Suprapubic skin (tissue), 4 donors: ENCODE measurements at places on chromosomes 3 and 15. TPM values are rescaled to one million over a fixed set of nuclear protein-coding genes. Genes with fewer than 3 reads are reported as not detected.

GRCh38 chr3:110526777-110527727, 544.6 kb upstream of the NECTIN3 start:
- no peak overlapping the region for H3K4me3 ChIP-seq
- no peak overlapping the region for H3K27ac ChIP-seq
- H3K4me1 ChIP-seq, result no peaks in the 10 kb centered on the region
- DNase-seq, result no peak

DNA sequence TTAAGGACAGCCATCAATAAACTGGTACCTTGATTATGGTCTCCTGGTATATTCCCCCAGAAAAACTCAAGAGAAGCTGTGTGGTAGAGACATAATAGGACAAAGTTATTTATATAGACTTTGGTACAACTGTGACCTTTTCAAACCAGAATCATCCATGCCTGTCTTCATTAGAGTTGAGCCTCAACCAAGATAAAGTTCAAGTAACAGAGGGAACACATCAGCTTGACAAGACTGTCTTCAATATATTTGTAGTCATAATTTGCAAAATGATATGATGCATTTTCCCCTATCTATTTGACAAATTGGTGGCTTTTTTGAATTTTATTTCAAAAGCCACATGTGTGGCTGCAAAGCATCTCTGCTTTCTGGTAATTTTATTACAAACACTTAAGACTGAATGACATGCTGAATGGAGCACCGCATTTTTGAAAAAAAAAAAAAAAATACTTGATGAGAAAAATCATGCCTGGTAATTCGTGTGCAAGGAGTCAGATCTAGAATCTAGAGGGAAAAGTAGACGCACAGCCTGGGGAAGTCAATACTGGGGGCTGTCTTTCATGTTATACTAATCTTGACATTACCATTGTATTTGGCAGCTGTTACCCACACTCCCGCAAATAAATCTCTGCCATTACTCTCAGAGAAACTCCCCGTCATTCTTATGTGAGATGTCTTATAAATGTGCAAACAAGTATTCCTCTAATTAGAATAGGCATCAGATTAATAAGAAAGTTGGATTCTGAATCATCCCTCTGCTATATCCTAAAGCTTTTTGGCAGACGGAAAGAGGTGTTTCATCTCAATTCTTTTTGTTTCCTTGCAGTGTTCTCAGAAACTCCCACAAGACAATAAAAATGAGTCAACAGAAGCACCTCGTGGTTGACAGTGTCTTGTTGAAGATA, 554.8 kb upstream of the CBLB start:
- no peaks in the 10 kb centered on the region for H3K27me3 ChIP-seq
- H3K4me1 ChIP-seq, result peaks cover 12% of the 10 kb centered on the region
- H3K36me3 ChIP-seq, result no peaks in the 10 kb centered on the region
- no peak overlapping the region for H3K27ac ChIP-seq

DNA sequence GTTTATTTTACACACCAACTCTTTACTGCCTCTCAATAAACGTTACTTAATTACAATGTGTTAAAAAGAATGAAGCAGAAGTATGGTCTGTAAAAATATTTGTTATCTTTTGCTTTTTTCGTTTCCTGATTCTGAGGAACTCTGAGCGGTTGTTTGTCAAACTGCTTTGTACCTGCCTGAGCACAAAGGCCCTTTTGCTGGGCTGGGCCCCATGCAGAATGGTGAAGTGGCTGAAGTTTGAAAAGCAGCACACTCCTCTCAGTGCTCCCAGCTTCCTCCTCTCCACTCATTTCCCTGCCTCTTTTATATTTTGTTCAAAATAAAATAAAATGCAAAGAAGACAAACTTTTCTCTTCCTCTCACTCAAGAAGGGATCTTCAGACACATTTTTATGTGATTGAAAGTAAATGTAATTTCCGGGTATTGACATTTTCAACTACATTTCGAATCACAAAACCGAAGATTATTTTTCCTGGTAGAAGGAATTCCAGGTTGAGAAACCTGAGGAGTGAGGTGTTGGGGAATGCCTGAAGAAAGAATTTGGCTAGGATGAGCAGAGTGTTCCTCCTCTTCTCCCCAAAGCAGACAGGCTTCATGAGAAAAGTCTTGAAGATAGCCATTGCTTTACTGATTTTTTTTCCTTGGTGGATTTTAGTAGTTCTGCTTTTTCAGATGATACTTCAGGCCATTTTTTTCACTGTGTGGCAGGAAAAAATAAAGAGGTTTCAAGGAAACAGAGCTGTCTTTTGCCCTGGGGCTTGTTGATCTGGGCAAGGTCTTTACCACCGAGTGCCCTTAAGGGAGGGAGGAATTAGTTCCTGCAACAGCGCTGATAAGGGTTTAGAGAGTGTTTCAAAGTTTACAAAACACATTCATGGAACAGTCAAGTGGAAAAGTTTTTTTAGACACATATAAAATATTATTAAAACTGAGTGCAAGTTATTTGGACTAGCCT, 229.8 kb downstream of the NFKBIZ start:
- no peak overlapping the region for H3K4me3 ChIP-seq
- no peaks in the 10 kb centered on the region for H3K36me3 ChIP-seq
- no peaks in the 10 kb centered on the region for H3K27me3 ChIP-seq
- H3K4me1 ChIP-seq, result peaks cover 16% of the 10 kb centered on the region
- no peak overlapping the region for H3K27ac ChIP-seq
- DNase-seq, result no peak

DNA sequence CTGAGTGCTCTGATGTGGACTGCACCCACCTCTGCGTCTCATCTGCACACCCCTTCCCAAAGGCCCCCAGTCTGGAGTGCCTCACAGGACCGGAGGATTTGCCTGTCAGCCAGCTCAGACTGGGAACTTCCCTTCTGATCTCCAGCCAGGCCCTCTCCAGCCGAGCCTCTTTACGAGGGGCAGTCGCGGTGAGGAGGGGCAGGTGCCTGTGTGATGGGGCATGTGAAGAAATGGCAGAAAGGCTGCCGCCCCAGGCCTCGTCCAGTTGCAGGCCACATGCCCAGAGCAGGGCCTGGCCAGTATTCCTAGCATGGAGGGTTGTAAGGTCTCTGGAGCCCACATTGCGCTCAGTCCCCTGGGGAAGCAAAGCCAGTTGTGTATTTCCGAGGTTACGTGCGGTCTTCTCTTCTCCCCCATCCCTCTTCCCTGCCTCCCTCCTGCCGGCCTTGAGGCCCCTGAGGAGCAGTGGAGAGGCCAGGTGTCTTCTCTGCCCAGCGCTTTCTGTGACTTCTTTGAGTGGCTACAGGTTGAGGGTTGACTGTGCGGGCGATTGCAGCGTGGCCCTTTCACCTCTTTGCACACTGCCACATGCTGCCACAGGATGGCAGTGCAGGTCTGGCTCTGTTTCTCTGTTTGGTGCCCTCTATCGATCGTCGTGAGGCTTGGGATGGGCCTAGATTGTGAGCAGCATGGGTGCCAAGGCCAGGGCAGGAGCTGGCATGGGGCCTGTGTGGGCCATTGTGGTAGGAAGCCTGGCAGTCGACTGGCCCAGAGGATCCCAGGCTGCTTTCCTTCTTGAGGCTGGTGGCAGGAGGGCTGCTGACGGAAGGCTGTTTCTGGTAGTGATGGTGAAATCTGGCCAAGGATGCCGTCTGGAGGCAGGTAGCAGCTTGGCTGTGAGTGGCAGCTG, 5.3 kb downstream of the CLK3 start:
- no peak overlapping the region for H3K4me3 ChIP-seq
- peaks cover 44% of the 10 kb centered on the region for H3K4me1 ChIP-seq
- no peak for DNase-seq
- H3K27ac ChIP-seq, result no peak overlapping the region

DNA sequence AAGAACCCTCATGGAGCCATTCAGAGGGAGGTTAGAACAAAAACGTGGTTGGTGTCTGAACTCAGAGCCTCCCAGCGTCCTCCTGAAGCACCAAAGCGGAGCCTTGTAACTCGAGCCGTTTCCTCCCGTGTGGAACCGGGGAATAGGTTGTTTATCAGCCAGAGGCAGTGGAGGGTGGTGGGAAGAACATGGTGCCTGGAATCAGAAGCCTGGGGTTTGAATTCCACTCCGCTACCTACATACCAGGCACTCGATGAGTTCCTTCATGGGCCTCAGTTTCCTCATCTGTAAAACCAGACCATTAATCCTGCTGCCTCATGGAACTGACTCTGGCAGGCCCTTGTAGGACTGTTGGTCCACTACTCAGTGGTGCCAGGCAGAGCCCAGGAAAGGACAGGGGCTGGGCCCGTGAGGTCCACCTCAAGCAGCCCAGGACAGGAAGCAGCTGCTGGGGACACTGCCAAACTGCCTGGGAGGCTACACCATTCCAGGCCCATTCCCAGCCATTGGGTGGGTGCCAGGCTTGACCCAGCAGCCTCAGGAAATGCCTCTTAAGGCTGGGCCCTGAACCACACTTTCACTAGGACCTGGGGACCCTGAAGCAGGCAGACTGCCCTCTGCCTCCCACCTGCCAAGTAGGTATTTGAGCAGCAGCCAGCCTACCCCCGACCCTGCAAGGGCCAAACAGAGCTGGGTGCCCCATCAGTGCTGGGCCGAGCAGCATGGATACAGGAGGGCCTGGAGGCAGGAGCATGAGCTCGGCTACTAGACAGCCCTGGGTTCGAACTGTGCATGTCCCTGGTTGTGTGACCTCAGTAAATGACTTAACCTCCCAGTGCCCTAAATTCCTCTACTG, 33.4 kb downstream of the PRKCD start:
- peaks cover 20% of the 10 kb centered on the region for H3K4me1 ChIP-seq
- H3K27ac ChIP-seq, result no peak overlapping the region
- no peak for DNase-seq
- peaks cover 19% of the 10 kb centered on the region for H3K36me3 ChIP-seq
- no peaks in the 10 kb centered on the region for H3K27me3 ChIP-seq
- H3K4me3 ChIP-seq, result no peak overlapping the region

DNA sequence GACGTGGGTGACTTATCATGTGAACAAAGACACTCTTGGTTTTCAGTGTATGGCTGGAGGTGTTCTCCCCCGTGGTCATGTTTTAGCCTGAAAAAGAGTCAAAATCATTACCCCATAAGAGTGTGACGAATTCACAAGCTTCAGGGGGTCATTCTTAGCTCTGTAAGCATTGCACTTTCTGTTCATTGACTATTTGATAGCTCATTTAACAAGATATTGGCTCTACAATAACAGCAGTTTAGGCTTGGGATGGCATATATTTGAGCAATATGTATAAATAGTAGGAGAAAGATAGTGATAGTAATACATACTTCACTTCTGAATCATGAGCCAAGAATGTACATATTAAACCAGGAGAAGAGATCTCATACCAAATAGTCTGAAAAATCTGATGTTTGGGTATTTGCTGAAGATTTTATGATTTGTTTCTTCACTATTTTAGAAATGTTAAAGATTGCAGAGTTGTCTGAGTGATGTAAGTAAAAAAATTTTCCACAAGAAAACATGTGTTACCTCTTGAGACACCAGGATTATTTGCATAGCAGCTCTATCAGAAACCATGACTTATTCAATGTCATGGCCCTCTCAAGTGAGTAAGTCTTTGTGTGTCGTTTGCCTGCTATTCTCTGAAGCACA, 996.0 kb downstream of the OTOL1 start:
- H3K4me3 ChIP-seq, result no peak overlapping the region
- no peaks in the 10 kb centered on the region for H3K27me3 ChIP-seq

DNA sequence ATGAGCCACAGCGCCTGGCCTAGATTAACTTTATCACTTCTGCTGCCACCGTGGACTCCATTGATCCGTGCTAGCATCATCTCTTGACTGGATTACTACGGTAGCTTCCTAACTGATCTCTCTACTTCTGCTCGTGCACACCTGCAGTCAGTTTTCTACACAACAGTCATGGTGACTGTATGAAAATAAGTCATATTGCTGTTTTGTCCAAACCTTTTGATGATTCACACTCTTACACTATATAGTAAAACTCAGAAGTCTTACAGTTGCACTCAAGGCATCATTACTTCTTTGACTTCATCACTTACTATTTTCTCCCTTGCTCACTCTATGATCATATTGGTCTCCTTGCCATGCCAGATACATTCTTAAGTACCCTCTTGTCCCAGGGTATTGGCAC, 10.1 kb downstream of the PDCD6IP start:
- DNase-seq, result no peak
- H3K27ac ChIP-seq, result no peak overlapping the region
- H3K36me3 ChIP-seq, result no peaks in the 10 kb centered on the region
- no peak overlapping the region for H3K4me3 ChIP-seq
- H3K27me3 ChIP-seq, result no peaks in the 10 kb centered on the region
- peaks cover 65% of the 10 kb centered on the region for H3K4me1 ChIP-seq

DNA sequence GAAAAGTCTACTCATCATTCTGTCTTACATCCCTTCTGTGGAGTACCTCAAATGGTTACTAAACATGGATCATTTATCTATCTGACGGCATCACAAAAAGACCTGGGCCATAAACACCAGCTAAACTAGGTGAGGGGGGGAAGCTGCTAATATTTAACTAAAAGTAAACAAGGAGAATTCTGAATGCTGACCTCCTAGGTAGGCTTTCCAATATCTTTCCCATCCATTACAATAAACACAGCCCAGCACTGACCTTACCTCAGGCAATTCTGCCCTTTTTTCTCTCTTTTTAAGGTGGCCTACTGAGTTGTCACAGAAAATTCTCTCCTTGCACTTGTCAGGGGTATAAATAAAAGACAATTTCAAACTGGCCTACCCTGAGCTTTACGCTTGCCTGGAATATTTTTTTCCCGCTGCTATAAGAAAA, 33.1 kb downstream of the USF3 start:
- DNase-seq, result no peak
- peaks cover 63% of the 10 kb centered on the region for H3K36me3 ChIP-seq
- H3K4me3 ChIP-seq, result no peak overlapping the region
- H3K4me1 ChIP-seq, result no peaks in the 10 kb centered on the region

- no peak overlapping the region for H3K27ac ChIP-seq
- H3K27me3 ChIP-seq, result no peaks in the 10 kb centered on the region
- peaks cover 57% of the 10 kb centered on the region for H3K4me1 ChIP-seq
- H3K36me3 ChIP-seq, result no peaks in the 10 kb centered on the region
- H3K4me3 ChIP-seq, result no peak overlapping the region
- DNase-seq, result no peak
Measured at GRCh38 chr3:37907371-37907770, 45.7 kb downstream of the CTDSPL start.

The TERC gene
- 33.2 TPM for total RNA-seq

The TMEM42 gene
- total RNA-seq, result 15.9 TPM

The STAB1 gene
- 9.7 TPM for total RNA-seq

The GRAMD1C gene
- total RNA-seq, result 70.9 TPM

The GOLGA8T gene
- total RNA-seq, result not detected

The ASB14 gene
- total RNA-seq, result not detected

The CCNB2 gene
- 17.7 TPM for total RNA-seq

The PLA2G4F gene
- 220 TPM for total RNA-seq

The UQCC5 gene
- 0.89 TPM for total RNA-seq

The SPTBN5 gene
- 2.7 TPM for total RNA-seq

The KBTBD12 gene
- total RNA-seq, result 0.72 TPM

The CSTA gene
- 197 TPM for total RNA-seq

The LDHAL6B gene
- not detected for total RNA-seq

The PLCH1 gene
- total RNA-seq, result 1.2 TPM

The STARD5 gene
- total RNA-seq, result 54.6 TPM
